ENCODE measurements at places on chromosomes 3 and 15.

GRCh38 chr3:152626226-152626625 is 208.7 kb upstream of the P2RY1 start:
- H3K4me3 ChIP-seq = no peak overlapping the region
- H3K4me1 ChIP-seq = no peaks in the 10 kb centered on the region
- no peaks in the 10 kb centered on the region for H3K36me3 ChIP-seq
- no peaks in the 10 kb centered on the region for H3K27me3 ChIP-seq
- no peak overlapping the region for H3K27ac ChIP-seq

DNA sequence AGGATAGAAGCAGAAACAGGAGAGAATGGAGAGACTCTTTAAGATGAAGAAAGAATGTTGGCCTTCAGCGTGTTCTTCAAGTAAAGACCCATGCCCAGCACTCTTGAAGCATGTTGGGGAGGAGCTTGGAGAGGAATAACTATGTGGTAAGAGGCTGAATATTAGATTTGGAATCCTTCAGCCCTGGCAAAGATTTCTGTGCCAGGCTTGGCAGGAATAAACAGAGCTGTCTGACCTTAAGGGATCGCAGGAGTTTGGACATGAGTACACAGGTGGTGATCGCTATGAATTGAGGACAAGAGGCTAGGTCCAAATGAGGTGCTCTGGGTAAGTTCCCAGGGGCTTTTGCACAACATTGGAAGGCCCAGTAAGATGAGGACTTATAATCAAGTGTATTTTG is 132.6 kb upstream of the TBL1XR1 start:
- H3K4me3 ChIP-seq = no peak overlapping the region
- no peak overlapping the region for H3K27ac ChIP-seq
- H3K27me3 ChIP-seq = no peaks in the 10 kb centered on the region
- DNase-seq = no peak
- H3K4me1 ChIP-seq = peaks cover 7% of the 10 kb centered on the region
- no peaks in the 10 kb centered on the region for H3K36me3 ChIP-seq

- peaks cover 7% of the 10 kb centered on the region for H3K36me3 ChIP-seq
- no peak for DNase-seq
- H3K4me1 ChIP-seq = peaks cover 5% of the 10 kb centered on the region
- H3K4me3 ChIP-seq = no peak overlapping the region
- no peak overlapping the region for H3K27ac ChIP-seq
Measured at GRCh38 chr15:79329171-79329611, 18.3 kb downstream of the TMED3 start.

DNA sequence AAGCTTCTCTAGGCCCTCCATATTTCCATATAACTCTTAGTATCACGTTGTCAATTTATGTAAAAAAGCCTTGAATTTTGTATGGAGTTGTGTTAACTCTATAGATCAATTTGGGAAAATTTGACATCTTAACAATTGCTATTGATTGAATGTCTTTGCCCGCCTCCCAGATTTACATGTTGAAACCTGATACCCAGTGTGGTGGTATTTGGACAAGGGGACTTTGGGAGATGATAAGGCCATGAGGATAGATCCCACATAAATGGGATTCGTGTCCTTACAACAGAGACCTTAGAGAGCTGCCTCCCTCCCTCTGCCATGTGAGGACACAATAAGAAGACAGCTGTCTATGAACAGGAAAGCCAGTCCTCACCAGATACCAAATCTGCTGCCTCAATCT is 21.1 kb upstream of the TNK2 start:
- no peak for DNase-seq
- no peaks in the 10 kb centered on the region for H3K4me1 ChIP-seq
- no peaks in the 10 kb centered on the region for H3K36me3 ChIP-seq
- H3K4me3 ChIP-seq = no peak overlapping the region
- H3K27me3 ChIP-seq = no peaks in the 10 kb centered on the region

DNA sequence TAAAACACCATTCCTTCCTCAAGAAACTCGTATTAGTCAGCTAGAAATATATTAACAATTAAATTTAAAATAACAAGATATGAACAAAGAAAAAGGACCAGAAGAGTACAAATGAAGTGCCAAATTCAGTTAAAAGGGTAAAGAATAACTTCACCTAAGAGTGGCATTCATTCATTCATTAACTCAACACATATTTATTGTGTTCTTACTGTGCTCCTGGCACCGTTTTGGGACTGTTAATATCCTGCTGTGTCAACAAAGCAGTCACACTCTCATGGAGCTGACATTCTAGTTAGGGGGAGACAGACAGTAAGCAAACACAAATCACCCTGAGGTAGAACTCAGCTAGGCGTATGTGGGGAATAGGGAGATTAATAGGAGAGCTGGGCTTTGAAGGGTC is 123.6 kb upstream of the DPPA4 start:
- H3K27ac ChIP-seq = no peak overlapping the region
- no peaks in the 10 kb centered on the region for H3K4me1 ChIP-seq
- no peak for DNase-seq
- no peak overlapping the region for H3K4me3 ChIP-seq
- no peaks in the 10 kb centered on the region for H3K36me3 ChIP-seq
